ENCODE measurements at places on chromosomes 6 and 20.
A peak's percentile ranks its signal among the peaks of the same experiment; 100 is the strongest.

DNA sequence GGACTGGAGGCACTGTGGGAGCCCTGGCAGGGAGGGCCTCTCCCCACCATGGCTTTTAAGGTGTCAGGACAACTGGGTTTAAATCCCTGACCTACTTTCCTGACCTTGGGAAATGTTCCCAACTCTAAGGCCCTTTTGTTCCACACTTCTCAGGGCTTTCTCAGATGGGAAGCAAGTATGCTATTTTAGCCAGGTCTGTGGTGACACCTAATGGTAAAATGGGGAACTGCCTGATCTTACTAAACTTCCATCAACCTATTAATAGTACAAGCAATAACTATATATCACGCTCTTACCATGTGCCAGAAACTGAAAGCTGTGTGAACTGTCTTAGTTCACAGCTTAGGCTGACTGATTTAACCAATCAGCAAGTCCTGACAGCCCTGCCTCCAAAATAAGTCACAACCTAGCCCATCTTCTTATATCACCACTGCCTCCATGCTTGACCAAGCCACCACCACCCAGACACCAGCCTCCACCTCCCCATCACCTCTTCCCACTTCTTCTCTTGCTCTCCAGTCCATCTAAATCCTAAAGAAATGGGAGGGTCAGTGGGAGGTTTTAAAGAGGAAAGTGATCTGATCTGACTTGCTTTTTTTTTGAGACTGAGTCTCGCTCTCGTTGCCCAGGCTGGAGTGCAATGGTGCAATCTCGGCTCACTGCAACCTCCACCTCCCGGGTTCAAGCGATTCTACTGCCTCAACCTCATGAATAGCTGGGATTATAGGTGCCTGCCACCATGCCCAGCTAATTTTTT lies 6.9 kb upstream of the BLCAP start:
- DNase-seq, result peak; percentile 56

DNA sequence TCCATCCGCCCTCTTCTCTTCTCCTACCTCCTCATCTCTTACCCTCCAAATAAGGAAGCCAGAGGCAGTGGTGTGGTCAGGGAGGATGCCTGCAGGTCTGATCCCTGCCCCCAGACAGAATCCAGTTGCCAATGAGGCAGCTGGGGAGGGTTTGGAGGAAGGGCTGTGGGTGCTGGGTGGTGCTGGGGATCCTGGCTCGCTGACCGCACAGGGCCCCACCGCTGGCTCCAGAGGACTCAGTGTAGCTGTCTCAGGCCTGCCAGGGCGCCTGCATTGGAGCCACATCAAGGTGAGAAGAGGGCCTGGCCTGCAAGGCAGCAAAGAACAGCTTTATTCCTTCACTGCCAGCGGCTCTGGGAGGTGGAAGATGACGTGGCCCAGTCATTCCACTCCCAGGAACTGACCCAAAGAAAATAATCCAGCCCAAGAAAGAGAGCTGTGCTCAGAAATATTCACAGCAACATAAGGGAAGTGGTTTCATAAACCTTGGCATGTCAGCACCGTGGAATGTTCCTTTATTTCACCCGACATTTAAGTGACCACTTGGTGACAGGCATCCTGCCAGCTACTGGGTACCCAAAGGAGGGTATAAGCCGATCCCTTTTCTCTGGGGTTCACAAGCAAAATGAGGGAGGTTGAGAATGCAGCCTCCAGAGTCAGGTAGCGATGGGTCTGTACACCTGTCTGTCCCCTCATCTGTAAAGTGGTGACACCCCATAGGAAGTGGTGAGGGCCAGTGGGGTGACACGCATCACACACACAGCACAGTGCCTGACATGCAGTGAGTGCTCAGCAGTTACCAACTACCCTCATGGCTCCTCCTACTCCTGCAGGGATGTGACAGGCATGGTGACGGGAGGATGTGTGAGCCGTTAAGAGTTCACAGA lies 125.1 kb downstream of the SNX5 start:
- no peak for DNase-seq

GRCh38 chr20:17043323-17043722 lies 183.5 kb upstream of the PCSK2 start:
- no peak for DNase-seq

DNA sequence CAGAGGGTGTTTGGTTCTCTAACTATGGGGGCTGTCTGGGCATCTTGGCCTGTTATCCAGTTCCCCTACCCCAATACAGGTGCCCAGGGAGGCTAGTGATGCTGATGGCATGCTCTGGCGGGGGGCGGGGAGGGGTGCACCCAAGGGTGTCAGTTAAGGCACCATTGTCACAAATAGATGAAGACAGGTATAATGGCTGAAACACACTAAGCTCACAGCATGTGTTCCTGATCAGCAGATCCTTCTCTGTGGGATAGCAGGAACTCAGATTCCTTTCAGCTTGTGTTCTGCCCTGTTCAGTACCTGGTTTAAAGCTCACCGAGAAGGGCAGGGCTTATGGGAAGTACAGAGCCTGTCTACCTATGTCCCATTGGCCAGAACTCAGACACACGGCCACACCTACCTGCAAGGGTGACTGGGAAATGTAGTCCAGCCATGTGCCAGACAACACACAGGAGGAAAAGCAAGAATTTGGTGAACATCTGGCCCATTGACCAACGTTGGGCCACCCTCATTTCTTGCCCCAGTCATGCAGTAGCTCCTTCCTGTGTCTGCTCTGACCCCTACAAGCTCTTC lies 3.4 kb upstream of the RSPO4 start:
- DNase-seq, result peak; percentile 72

- no peak for DNase-seq
Measured at GRCh38 chr6:147614501-147614900, 106.0 kb downstream of the SAMD5 start.

DNA sequence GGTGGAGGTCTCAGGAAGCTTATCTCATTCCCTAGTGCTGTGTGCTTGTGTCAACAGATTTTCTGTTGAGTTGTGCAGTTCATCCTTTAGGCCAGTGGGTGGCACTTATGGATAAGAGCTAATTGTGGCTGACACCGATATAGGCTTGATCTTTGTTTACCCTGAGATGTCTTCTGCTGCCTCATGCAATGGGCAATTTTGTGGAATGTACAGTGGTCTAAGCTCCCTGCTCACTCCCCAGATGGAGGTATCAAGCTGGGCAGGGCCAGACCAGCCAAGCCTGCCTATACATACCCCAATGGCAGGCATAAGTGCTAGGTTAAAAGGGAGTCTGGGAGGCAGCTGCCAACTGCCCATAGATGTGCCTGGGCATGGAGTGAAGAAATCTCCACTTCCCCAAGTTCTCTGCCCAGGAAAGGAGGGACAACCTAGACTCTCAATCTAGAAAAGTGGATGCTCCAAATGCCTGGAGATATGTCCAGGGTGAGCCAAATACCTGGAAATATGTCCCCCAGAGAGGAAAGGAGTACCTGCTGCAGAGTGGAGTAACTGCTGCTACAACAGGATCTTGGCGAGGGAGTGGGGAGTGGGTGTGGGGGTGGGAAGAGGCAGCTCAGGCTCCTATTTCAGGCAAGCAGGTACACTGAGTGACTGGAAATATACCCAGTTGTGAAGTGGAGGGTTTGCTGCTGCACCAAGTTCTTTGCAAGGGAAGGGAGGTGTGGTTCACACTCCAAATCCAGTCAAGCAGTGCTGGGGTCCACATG lies 53.2 kb upstream of the ARG1 start:
- DNase-seq, result peak; percentile 71

- no peak for DNase-seq
Measured at GRCh38 chr6:3697609-3698008, 53.9 kb downstream of the PXDC1 start.

GRCh38 chr6:158817728-158818580 lies 1.2 kb downstream of the EZR start:
- DNase-seq, result peak; percentile 91

DNA sequence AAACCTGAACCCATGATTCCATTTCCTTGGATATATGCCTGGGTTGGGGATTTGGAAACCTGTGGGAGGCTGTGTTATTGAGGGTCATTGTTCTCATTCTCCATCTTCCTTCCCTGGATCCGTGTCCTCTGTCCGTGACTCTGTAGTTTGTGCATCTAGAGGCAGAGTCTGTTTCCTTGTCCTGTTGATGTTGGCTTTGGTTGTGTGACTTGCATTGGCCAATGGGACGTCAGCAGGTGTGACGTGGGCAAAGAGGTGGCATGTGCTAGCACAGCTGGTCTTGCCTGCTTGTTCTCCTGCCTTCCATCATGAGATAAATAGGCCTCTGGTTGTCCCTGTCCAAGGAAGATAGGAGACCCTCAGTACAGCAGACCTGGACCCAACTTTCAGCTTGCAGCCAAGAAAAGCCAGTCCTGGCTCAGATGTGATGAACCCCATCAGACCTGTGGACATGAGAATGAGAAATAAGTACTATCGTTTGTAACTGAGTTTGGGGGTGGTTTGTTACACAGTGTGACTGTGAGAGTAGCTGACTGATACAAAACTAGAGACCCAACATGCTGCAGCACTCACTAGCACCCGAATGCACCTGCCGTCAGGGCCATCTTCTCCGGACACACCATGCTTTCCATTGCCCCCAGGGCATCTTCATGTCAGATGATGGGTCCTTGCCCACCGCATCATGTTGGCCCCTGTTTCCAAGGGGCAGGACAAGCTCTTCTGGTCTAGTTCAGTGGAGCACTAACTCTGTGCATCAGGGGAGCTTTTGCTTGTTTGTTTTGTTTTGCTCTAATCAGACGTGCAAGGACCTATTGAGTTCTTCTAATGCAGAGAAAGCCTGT lies 195.3 kb upstream of the SULF2 start:
- DNase-seq, result no peak

DNA sequence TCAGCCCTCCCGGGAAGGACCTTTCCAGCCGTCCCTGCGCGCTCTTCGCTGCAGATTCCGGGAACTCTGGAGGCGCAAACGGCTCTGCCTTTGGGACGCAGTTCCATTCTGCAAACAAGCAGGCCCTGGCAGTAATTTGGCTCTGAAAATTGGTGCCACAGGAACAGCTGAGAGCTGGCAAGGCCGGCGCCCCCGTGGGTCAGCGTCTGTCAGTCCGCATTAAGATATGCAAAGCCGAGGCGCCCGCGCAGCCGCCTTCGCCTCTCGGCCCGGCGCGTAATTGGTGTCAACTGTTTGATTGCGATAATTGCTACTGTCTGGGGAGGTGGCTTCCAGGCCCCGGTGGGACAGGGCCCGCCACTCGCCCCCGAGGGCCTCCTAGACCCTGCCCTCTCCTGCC lies 73.6 kb downstream of the NCR2 start:
- no peak for DNase-seq

GRCh38 chr20:16381444-16381843 lies 191.8 kb downstream of the KIF16B start:
- DNase-seq, result no peak

DNA sequence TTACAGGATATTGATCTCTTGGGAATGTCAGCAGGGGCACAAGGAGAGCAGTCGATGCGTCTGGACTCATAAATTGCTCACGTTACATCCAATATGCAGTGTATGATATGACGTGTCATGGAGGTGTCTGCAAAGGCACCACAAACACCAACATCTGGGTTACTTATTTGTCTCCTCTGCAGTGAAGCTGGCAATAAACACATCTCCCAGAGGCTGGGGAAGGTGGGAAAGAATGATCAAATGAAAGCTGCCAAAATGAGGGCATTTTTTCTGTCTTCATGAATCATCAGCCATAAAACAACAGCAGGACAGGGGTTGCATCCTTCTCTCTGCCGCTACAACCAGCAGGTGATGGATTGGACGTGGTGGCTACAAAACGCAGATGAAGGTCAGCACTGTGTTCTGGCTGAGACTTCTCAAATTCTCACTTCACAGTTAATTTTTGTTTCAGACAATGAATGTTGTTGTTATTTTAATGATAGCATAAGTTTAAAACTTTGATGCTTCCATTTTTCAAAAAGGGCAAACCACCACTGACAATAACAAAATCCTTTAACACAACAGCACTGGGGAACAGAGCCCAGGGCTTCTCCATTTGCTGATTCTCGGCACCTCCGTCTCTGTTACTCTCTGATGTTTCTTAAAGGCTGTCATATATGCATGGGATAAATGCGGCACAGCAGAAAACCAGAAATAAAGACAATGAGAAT lies 47.5 kb downstream of the ERMARD start:
- no peak for DNase-seq

DNA sequence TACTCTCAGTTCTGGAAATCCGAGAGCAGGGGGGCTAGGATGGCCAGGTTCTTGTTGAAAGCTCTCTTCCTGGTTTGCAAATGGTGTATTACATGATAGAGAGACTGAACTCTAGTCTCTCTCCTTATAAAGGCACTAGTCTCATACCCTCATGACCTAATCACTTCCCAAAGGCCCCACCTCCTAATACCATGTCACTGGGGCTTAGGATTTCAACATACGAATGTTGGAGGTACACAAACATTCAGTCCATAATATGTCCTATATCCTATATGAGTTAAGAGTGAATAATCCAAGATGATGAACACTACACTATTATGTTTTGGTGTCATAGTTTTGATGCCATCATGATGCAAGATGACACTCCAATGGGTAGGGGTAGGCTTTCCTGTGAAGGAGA lies 20.0 kb upstream of the TXLNB start:
- no peak for DNase-seq

GRCh38 chr6:18585032-18585573 lies 198.0 kb downstream of the RNF144B start:
- DNase-seq, result peak; percentile 13

DNA sequence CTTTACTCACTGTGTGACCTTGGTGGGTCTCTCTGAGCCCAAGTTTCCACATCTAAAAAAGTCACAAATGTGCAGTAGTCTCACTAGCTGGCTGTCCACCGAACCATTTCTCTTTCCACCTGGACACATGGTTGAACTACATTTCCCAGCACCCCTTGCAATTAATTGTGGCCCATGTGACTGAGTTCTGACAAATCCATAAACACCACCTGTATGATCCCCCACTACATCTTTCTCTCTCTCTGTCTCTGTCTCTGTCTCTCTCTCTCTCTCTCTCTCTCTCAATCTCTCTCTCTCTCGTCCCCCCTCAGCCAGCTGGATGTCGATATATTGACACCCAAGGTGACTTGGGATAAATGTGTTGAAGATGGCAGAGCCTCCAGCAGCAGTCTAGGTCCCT lies 42.8 kb downstream of the SNHG17 start:
- peak; percentile 27 for DNase-seq

GRCh38 chr6:64679416-64679815 lies 1027.6 kb downstream of the EYS start:
- DNase-seq, result no peak

DNA sequence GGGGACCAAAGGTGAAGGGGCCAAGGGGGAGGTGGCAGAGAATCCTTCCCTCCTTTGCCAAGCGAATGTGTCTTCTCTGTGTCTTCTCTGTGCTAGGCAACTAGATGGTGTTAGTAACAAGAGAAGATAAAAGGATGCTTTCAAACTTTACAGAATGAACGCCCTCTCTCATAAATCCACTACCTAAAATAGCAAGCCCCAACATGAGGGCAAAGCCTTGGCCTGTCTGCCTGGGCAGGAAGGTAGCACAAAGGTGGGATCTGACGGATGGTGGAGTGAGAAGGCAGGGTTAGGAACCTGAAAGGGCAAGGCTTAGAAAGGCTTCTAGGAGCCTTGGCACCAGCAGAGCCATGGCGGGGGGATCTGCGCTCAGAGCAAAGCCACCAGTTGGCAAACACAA lies 13.6 kb upstream of the TGM3 start:
- no peak for DNase-seq

- no peak for DNase-seq
Measured at GRCh38 chr20:59936409-59936808, 3.0 kb upstream of the SYCP2 start.
